ENCODE measurements at places on chromosomes 3 and 15. TPM values are rescaled to one million over a fixed set of nuclear protein-coding genes. Genes with fewer than 3 reads are reported as not detected.

- DNase-seq, result no peak
Measured at GRCh38 chr3:122681974-122682409, 1.4 kb downstream of the PARP14 start.

DNA sequence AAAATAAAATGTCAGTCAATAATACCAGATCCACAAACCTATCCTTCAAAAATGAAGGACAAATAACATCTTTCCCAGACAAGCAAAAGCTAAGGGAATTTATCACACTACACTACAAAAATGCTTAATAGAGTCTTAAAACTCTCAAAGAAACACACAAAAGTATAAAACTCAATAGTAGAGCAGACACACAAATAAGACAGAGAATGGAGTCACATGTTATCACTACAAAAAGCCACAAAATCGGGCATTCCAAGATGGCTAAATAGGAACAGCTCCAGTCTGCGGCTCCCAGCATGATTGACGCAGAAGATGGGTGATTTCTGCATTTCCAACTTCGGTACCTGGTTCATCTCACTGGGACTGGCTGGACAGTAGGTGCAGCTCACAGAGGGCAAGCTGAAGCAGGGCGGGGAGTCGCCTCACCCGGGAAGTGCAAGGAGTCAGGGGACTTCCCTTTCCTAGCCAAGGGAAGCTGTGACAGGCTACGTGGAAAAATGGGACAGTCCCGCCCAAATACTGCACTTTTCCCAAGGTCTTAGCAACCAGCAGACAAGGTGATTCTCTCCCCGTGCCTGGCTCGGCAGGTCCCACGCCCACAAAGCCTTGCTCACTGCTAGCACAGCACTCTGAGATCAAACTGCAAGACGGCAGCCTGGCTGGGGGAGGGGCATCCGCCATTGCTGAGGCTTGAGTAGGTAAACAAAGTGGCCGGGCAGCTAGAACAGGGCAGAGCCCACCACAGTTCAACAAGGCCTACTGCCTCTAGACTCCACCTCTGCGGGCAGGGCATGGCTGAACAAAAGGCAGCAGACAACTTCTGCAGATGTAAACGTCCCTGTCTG, 46.3 kb downstream of the SENP7 start:
- DNase-seq, result no peak

- DNase-seq, result peak; percentile 52
Measured at GRCh38 chr3:20073683-20074082, 33.4 kb downstream of the KAT2B start.

DNA sequence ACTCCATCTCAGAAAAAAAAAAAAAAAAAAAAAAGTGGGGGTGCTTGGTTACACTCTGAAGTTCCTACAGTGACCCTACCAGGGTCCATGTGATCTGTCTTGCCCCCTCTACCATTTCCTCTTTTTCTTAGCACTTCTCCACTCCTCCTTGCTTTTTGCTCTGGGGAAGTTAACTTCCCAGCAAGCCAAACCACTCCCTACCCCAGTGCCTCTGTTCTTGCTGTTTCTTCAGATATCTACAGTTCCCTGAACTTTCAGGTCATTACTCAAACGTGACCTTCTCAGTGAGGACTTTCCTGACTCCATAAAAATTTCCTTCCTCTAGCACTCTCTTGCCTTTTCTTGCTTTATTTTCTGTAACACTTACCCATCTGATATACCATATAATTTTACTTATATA, 61.1 kb upstream of the GCNT3 start:
- no peak for DNase-seq

DNA sequence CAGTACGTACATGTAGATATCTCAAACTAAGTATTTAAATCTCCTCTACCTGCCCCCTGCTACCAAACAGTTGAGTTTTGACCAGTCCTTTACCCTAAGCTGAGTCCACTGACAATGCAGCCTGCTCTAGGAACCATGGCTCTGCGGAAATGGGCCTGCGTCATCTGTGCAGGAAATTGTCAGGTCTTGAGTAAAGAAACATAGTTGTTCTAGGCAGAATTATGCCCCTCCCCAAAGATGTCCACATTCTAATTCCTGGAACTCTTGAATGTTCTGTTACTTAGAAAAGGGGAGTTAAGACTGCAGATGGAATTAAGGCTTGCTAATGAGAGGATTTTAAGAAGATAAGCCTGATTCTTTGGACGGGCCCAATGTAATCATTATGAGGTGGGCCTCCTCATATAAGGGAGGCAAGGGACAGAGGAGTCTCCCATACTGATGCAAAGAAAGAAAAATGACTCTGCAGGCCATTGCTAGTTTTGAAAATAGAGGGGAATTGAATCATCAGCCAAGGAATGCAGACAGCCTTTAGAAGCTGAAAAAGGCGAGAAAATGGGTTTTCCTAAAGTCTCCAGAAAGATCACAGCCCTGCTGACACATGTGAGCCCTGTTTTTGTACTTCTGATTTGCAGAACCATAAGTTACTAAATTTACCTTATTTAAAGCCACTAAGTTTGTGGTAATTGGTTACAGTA, 5.5 kb upstream of the VGLL3 start:
- DNase-seq, result no peak

- DNase-seq, result peak; percentile 13
Measured at GRCh38 chr3:8627201-8627940, 17.2 kb downstream of the SSUH2 start.

- no peak for DNase-seq
Measured at GRCh38 chr3:126857928-126858327, 125.0 kb upstream of the PLXNA1 start.

DNA sequence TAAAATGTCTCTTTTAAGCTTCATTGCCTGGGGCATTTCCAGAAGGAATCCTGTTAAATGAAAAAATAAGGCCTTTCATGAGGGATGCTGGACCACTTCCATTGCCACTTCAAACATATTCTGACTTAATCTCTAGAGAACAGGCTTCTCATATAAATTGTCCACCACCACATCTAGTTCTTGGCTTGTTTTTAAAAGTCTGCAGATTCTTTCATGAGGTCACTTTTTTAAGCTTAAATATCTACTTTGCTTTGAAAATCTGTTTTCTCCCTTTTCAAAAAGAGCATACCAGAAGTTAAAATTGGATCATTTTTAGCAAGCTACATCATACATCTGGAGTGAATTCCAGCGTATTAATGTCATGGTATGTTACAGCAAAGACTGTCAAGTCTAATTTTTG, 131.6 kb downstream of the C3orf70 start:
- peak; percentile 78 for DNase-seq

GRCh38 chr3:128082546-128082945, 30.3 kb downstream of the SEC61A1 start:
- DNase-seq, result peak; percentile 15

- no peak for DNase-seq
Measured at GRCh38 chr15:50059883-50060282, 59.1 kb downstream of the ATP8B4 start.

DNA sequence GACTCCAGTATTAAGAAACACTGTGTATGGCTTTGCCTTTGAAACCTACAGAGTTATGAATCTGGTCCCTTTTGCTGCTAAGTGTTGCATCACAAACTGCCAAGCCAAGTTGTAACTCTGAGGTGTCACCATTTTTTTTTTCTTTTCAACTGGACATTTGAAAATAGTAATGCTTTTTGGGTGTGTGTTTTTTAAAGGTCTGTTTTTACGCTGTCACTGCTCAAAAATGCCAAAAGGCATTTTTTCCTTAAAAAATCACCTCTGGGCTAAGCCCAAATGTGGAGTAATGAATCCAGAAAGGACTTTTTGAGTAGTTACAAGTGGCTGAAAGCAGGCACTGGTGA, 9.5 kb downstream of the SMAD3 start:
- DNase-seq, result no peak

- DNase-seq, result peak; percentile 71
Measured at GRCh38 chr3:50609071-50609762, 2.4 kb downstream of the CISH start.

DNA sequence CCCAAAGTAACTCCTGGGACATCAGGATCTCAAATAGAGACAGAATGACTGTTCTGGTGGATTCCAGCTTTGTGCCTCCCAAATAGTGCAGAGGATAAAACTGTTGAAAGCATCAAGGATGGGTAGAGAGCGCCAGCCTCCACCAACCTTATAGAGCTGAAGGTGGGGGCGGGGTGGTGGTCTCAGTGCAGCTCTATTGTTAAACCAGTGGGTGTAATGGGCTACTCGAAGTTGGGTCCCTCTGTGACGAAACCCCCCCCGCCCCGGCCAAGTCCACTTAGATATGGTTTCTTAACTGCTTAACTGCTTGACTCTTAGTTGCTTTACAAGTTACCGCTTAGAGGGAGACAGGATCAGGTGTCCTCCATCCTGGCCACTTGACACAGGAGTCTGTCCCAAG, 22.7 kb downstream of the DHX30 start:
- no peak for DNase-seq

- DNase-seq, result no peak
Measured at GRCh38 chr3:55567615-55568014, 80.5 kb upstream of the WNT5A start.

GRCh38 chr3:183393625-183394024, 34.8 kb downstream of the MCF2L2 start:
- no peak for DNase-seq

GRCh38 chr15:66308531-66308930, 15.2 kb downstream of the DIS3L start:
- no peak for DNase-seq

DNA sequence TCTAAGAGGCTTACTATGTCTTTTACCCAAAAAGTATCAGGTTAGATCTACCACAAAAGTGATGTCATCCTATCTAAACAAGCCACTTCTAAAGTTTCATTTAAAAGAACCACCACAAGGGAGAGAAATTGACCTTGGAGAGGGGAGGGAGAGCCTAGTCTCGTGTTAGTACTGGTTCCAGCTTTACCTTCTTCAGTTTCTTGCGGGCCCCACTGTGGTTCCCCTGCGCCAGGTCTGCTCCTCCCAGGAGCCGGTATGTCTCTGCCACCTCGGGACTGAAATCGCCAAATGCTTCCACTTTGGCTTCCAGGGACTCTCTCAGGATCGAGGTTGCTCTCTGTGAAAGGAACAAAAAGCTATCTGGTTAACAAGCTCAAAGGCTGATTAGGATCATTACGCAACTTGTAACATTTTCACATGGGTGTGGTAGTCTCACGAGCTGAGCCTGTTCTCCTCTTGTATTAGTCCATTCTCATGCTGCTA, 51.1 kb downstream of the SYNM start:
- DNase-seq, result no peak

DNA sequence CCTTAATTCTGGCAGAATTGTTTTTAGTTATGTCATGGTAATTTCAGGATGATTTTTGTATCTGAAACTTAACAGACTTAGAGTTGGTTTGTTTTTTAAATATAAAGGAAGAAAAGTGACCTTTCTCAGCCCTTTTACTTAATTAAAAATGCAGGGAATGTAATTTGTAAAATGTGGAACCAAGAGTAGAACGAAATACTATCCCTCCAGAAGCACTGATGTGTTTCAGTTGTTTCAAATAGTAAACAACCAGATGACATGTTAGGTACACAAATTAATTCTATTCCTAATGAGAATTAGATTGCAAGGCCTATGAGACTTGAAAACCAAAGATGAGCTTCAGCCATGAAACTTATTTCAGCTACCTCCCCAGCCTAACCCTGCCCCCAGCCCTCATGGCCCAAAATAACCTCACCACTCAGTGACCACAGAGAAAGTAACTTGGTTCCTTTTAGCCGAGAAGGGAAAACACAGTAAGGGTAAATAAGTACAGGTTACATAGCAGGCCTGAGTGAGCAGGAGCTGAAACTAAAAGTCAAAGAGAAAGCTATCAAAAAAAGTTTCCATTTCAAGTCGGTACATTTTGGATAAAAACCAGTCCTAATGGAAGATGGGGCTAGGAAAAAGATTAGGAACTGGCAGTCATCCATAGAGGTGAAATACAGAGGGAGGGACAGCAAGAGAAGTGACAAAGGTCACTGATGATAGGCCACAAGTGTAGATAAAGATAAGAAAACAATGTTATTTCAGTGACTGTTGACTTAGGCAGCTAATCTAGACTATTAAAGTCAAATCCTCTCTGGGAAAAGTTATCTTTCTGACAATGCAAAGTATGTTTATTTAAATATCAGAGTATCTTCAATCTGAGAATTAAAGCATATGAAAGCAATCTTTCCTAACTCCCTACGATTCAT, 23.2 kb downstream of the SENP8 start:
- DNase-seq, result peak; percentile 29

DNA sequence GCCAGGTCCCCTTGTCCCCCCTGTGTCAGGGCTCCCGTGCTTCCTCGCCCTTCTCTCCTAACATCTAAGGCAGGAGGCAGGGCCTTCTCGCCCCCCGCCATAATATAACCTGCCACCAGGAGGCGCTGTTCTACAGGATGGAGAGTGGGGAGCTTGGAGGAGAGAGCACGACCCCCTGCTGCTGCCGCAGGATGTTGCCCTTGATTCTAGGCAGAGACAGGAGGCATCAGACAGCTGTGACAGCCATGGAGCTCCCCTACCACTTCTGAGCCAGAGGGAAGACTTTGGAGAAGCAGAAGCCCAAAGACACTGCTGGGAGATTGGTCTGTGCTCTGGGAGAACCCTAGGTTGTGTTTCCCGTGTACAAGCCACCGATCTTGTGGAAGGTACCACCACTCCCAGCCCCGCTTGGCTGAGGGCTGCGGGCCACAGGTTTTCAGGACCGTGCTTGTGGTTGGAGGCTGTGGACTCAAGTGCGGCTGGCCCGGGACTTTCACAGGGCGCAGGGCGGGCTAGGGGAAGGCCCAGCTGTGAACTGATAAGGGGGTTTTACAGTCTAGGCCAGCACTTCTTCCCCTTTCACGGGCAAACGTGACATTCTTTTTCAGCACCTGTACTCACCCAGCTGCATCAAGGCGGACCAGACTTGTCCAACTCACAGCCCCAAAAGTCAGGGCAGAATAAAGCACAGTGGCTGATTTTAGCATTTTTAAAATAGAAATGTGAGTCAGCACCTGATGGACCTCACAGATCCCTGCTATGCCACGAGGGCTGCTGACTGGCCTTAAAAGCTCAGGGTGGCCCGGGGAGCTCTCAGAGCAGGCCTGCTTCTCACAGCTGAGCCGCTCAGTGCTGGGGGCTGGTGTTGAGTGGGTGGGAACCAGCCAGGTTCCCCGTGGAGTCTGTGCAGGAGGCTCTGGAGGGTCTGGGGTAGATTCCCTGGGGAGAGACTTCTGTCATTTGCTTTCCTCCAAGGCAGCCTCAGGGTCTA, 2.6 kb upstream of the TIGIT start:
- DNase-seq, result peak; percentile 85

GRCh38 chr3:155870945-155871745, 695 bp downstream of the GMPS start:
- DNase-seq, result peak; percentile 85

DNA sequence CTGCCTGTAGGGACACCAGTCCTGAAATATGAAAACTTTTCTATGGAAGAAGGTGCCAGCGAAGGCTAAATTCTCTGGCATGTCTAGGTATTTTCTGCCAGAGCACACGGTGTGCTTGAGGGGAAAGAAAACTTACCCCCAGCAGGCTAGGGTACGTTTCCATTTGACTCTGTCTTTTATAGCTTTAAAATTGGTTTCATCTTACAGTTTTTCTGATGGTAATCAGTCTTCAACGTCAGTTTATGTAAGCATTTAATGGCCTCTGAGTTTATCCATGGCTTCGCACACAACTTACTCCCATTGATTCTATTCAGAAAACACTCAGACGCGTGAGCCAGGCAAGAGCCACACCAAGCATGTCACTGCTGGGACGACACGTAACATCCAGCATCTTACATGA, 249.7 kb downstream of the ADAMTS17 start:
- DNase-seq, result no peak

SATB1 gene
- total RNA-seq, result 35.7 TPM

TAGLN3 gene
- total RNA-seq, result not detected

HTR3E gene
- not detected for total RNA-seq

PATL2 gene
- total RNA-seq, result 2.7 TPM

KLF15 gene
- total RNA-seq, result 4.4 TPM

EPHA3 gene
- total RNA-seq, result 12.7 TPM

MYRIP gene
- total RNA-seq, result under 0.01 TPM

Data from osteoblast (primary cell).